ENCODE measurements at places on chromosomes 16 and 17. TPM values are rescaled to one million over a fixed set of nuclear protein-coding genes. Genes with fewer than 3 reads are reported as not detected.

GRCh38 chr16:82639666-82640336, 13.0 kb downstream of the CDH13 start:
- no peak for DNase-seq

GRCh38 chr17:39641883-39642282, 4.9 kb downstream of the STARD3 start:
- no peak for DNase-seq

- DNase-seq: no peak
Observed at GRCh38 chr17:2872282-2872681, 76.0 kb downstream of the RAP1GAP2 start.

GRCh38 chr17:4947010-4947410, 1.3 kb downstream of the PFN1 start:
- DNase-seq: no peak

DNA sequence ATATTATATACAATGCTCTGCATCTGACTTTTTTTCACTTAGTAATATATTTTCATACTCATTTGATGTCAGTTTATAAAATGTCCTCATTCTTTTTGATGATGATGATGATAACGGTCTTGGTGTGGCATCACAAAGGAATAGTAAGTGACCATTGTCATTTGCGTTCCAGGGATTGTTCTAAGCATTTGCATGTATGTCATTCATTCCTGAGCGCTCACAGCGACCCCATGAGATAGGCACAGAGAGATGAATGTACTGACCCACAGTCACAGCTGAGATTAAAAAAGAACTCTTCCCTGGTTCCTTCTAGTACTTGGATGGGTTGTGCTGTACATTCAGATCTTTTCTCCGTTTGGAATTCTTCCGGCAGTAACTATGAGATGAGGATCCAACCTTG, 21.2 kb upstream of the MSI2 start:
- no peak for DNase-seq

- DNase-seq: no peak
Observed at GRCh38 chr16:79632289-79632688, 31.8 kb upstream of the MAF start.

The SOST gene
- total RNA-seq: not detected
